ENCODE measurements at places on chromosomes 1 and 21.

DNA sequence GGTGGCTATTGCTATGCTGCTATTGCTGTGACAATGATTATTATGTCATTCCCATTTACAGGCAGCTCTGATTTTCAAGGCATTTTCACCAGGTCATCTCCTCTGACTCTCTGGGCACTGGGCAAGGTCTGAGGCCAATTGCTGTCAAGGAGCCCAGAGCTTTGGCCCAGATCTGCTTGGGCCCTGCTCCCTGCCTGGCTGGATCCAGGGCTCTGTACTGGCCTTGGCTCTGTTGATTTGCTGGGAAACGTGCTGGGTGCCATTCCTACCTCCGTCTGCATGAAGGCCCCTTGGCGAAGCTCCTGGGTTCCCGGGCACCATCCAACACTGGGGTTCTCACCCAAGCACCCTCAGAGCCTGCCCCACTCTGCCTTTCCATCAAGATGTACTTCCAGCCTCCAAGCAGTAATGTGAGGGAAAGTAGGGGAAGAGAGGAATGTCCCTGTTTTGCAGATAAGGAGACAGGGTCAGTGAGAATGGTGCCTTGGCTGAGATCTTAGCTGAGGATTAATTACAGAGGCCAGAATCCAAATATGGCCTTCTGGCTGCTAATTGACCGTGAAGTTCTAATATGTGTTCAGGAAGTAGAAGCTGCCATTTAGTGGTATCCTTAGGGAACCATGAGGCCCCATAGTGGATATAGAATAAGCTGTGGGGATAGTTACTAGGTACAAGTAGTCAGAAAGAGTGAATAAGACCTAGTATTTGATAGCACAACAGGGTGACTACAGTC is 63.9 kb downstream of the HTR6 start:
- no peak for DNase-seq

DNA sequence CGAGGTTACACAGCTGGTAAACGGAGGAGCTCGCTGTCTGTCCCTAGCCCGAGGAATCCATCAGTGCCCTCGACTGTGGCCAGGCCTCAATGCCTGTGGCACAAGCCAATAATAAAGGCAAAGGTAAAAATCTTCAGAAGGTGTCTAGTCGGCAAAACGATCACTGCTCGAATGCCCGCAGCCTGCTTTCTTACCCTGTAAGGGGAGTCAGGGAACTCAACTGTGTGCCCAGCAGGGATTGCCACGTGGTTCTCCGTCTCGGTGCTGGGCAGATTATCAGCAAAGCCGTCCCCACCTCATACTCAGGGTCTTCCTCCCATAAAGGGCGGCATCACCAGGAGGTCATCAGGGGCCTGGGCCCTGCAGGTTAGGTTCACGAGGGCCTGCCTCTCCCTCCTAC is 103.4 kb downstream of the PAX7 start:
- DNase-seq, result no peak

DNA sequence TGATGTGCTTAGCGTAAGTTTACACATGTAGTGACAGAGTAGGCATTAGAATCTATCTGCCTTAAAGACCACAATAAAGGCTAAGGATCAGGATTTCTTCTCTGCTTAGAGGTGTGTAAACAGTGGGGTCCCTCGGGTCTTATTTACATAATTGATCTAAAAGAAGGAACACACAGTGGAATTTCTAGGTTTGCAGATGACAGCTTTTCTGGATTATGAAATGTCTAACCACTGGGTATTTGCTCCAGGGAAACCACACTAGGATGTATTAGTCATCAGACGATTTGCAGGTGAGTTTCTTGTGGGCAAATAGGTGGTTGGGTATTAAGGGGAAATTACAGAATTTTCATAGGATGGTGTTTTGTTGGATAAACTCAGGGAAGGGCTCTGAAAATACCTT is 5.8 kb downstream of the LRRC8D start:
- no peak for DNase-seq

GRCh38 chr1:83802460-83803152 is 196.3 kb downstream of the TTLL7 start:
- DNase-seq, result no peak

DNA sequence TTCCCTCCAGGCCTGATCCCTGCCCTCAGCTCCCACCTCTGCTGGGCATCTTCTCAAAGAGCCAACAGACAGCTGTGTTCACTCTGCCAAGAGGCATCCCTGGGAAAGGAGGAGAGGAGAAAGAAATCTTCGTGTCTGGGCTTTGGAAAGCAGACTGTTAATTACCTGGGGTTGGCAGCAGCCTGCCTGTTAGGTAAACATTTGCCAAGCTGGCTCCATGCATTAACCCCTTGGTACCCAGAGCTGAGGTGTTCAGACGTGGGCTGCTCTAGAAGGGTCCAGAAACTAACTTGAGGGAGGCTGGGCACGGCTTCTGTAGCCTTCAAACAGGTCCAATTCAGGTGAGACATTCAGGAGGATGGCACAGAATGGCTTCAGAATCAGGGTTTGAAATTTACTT is 8.7 kb upstream of the EXTL1 start:
- DNase-seq, result no peak

- DNase-seq, result no peak
Measured at GRCh38 chr1:27193194-27193593, 38.3 kb upstream of the SLC9A1 start.

DNA sequence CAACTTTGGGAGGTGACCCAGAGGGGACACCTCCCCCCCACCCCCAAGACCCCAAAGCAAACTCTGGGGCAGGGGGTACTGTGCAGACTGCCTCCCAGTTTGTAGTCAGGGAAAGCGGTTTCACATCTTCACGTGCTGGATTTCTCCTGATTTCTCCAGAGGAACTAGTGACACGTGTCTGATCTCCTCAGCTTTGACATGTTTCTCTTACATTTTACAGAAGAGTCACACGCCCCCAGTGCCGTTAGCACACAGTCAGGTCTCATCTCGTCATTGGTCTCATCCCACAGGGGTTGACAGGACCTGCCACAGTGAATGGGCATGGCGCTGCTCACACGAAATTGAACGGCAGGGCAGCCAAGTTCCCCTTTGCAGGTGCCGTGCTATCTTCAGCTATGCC is 11.8 kb downstream of the PDPN start:
- DNase-seq, result no peak

GRCh38 chr1:212928323-212929291 is 21.7 kb upstream of the VASH2 start:
- no peak for DNase-seq

DNA sequence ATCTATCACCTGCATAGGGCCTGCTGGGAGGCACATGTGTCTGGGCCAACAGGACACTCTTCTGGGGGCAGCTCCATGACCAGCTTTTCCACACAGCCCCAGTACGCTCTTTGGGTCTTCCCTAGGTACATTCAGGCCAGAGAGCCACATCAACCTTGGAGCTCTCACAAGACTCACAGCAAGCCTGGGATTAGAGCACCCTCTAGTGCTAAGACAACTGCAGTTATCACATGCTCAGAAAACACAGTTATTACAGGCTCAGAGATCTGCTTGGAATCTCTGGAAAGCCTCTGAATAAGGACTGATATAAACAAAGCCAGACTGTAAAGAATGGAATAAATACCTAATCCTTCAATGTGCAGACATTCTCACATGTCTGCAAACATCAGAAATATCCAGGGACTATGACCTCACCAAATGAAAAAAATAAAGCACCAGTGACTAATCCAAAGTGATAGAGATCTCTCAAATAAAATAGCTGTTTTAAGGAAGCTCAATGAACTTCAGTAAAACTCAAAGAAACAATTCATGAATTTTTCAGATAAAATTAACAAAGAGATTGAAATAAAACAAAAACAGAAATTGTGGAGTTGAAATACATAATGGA is 563.9 kb upstream of the NR5A2 start:
- DNase-seq, result no peak

GRCh38 chr1:22323846-22324504 is 127.7 kb upstream of the ZBTB40 start:
- DNase-seq, result no peak

DNA sequence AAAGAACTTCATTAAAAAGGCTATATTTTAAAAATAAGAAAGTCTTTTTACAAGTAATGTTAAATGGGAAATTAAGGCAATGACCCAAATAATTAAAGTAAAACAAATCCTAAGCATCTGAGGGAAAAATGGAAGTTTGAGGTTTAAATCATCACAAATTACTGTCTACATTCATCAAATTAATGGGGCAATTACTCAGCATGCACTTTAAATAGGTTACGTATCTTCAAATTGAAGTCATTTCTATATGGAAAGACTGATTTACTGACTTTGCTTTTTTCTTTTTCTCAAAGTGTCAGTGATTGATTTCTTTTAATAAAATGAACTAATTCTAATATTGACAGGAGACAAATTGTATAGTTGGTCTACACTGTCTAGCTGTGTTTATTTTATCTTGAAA is 1452.3 kb downstream of the NCAM2 start:
- DNase-seq, result no peak

Data from activated T-cell treated with anti-CD3 and anti-CD28 coated beads, Interleukin-2, amount 50 U/mL, for 1 hour (primary cell).